ENCODE measurements at places on chromosomes 1 and 21. TPM values are rescaled to one million over a fixed set of nuclear protein-coding genes. Genes with fewer than 3 reads are reported as not detected.

DNA sequence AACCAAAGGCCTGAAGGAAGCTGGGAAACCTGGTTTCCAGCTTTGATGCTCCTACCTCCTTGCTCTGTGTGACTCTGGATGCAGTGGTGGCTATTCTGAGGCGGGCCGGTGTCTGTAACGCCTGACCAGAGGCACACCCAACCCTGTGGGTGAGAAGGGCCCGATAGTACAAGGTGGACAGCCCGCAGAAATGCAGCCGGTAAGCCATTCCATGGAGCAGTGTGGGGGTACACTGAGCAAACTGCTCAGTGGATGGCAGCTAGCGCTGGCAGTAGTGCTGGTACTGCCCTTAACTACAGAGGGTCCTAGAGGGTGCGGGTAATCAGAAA lies 36.0 kb downstream of the AHDC1 start:
- DNase-seq, result no peak

GRCh38 chr1:58780411-58780810 lies 3.4 kb downstream of the JUN start:
- DNase-seq, result no peak

GRCh38 chr1:102434421-102434820 lies 437.7 kb upstream of the OLFM3 start:
- no peak for DNase-seq

DNA sequence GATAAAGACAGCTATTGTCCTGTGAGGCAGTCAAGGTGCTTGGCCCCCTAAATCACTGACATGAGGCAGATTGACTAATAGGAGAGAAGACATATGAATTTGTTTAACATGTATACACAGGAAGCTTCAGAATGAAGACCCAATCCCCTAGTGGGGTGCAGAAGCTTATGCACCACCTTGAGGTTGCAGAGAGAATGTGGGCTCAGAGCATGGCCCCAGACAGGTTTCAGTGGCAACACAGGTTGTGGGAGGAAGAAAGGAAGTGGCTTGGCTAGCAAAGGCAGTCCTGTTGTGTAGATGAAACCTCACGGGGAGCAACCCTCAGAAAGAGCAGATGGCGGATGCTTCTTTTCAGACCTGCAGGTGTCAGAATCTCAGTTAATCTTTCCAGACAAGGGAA lies 37.0 kb upstream of the PARP1 start:
- no peak for DNase-seq

DNA sequence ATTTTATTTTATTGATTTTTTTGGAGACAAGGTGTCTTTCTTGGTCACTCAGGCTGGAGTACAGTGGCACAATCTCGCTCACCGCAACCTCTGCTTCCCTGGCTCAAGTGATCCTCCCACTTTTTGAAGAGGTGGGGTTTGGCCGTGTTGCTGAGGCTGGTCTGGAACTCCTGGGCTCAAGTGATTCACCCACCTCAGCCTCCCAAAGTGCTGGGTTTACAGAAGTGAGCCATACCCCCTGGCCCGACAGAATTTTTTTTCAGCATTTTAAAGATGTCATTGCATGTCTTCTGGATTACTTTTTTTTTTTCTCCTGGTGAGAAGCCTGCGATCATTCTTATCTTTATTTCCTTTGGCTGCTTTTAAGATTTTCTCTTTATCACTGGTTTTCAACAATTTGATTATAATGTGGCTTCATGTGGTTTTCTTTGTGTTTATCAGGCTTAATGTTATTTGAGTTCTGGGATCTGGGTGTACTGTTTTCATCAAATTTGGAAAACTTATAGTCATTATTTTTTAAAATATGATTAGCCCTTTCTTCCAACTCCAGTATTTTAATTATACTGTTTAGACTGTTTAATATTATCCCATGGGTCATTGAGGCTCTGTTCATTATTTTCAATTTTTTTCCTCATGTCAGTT lies 23.1 kb upstream of the PTBP2 start:
- DNase-seq, result no peak

ATP1A4 gene
- total RNA-seq, result not detected

STUM gene
- not detected for total RNA-seq
